ENCODE measurements at places on chromosomes 5 and 9.

GRCh38 chr9:119092125-119092524 lies 277.1 kb downstream of the BRINP1 start:
- no peak for DNase-seq

DNA sequence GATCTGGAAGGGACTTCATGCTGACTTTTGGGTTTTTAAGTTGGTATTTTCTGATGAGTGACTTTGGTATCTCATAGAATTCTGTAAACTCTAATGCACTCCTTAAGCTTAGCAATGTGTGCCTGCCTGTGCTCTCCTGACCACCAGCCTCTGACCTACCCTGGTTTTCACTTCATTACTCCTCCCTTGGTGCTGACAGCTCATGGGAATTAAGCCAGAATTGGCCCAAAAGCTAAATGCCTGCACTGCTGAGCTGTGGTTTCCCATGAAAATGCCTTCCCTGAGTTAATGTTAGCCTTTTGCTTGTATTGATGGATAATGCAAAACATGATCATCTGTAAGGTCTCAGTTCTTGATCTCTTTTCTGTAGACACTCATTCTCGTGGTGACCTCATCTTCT lies 308.0 kb downstream of the DOCK8 start:
- no peak for DNase-seq

DNA sequence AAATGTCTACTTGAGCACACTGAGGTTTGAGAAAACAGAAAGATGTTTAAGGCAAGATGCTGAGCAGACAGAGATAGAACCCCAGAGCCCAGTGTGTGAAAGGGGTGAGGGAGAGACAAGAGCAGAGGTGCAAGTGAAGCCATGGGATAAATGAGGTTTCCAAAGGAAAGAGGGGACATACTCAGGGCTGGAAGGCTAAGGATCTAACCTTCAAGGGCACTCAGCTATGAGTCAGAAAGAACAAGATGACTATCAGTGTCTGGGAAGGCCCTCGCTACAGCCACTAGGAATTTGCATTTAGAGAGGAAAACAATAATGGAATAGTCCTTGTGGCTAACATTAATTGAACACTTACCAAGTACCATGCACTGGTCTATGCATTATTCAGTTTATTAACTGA lies 113.7 kb downstream of the HTR4 start:
- DNase-seq: no peak

DNA sequence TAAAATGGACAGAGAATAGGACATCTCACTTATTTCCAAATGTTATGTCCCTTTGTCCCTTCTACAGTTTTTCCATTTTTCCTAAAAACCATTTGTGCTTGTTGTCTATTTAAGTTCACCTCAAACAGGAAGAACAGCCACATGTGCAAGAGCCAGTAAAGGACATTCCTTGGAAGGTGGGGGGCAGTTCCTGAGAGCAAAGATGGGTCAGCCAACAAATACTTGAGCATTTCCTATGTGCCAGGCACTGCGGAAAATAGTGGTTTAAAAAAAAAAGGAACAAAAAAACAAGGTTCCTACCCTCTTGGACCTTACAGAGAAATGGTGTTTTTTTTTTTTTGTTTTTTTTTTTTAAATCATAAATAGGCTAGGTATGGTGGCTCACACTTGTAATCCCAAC lies 26.8 kb downstream of the ANP32B start:
- DNase-seq: no peak

DNA sequence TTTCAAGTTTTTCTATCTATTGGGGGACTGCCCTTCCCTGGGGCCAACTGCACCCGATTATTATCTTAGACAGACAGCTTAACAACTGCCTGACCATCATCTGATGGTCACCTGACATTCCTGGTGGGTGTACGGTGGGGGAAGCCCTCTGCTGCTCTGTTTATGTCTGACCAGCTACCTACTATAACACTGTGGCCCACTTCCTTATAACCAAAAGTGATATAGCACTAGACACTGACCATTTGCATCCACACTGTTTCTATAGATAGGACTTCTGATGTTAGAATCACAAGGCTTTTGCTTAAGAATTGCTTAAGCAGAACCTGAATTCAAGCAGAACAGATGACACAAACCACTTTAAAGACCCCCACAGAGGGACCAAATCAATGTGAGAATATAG lies 110.5 kb upstream of the RAI14 start:
- DNase-seq: no peak

- no peak for DNase-seq
Observed at GRCh38 chr5:65125591-65126541, 355.9 kb downstream of the ADAMTS6 start.

- DNase-seq: no peak
Observed at GRCh38 chr9:76032797-76033373, 142.4 kb downstream of the PCSK5 start.

- DNase-seq: no peak
Observed at GRCh38 chr5:158820891-158821290, 278.8 kb downstream of the EBF1 start.

DNA sequence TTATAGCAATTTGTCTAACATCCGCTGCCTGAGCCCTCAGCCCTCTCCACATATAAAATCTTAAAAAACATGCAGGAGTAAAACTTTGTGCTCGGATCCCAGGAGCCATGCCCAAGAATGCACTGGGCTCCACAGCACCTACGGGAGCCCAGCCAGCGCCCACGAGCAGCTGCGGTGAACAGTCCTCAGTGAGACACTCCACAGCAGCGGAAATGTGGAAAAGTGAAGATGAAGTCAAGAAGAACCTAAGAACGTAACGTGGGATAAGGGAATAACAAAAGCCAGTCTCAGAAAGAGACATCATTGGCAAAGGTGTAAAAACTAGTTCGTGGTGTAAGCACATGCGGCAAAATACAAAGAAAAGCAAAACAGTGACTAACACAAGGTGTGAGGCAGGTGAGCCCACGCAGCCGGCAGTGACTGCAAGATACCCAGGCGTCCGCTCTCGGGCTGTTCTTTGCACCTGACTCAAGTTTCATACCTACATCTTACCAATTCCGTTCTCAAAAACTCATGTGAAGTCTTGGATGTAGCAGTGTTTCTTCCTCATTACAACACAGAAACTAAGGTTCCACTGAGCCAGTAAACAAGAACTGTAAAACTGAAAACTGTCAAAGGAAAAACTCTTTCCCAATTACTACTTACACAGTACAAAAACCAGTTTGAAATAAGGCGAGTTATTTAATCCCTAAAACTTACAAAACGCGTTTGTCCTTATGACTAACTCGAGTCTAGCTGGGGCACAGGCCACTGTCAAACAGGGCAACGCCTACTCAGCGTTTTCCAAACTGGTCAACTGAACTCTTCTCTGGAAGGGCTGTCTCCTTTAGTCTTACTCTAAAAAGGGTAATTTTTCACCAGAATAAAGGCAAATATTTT lies 1.7 kb downstream of the CAMSAP1 start:
- DNase-seq: no peak

DNA sequence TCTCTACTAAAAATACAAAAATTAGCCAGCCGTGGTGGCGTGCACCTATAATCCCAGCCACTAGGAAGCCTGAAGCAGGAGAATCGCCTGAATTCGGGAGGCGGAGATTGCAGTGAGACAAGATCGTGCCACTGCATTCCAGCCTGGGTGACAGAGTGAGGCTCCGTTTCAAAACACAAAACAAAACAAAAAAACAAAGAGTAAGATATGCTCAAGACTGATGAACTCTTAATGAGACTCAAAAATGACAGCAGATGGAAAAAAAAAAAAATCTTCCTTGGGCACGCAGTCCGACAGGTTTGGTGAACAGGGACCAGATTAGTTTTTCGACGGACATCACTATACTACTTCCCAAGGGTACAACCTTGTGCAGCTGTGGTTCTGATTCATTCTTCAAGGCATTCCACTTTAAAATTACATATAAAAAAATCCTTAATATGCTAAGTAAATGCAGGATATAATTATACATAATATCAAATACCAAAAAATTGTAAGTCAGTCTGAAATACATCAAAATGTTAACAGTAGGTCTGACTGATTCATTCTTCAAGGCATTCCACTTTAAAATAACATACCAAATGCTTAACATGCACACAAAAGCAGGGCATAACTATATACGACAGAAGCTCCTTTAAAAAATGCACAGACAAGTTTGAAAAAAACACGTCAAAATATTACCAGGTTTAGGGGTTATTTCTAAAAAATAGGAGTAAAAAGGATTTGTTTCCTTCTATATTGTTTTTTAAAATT lies 12.3 kb downstream of the PSIP1 start:
- DNase-seq: no peak

DNA sequence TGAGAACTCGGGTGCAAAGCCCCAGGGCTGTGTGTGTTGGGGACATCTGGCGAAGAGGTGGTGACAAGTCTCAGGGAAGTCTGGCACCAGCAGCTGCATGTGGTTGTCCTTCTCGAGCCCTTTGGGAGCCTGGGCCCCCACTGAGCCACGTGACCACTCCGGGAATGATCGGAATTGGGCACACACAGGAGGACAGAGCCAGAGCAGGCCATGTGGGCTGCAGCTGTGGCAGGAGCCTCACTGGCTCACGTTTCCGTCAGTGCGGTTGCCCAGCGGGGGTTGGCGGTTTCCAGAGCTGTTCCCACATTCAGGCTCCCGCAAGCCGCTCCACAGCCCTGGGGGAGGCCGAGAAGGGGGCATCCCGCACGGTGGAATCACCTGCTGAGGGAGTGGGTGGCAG lies 6.8 kb upstream of the CEL start:
- no peak for DNase-seq

GRCh38 chr5:119398727-119399466 lies 43.1 kb downstream of the TNFAIP8 start:
- DNase-seq: no peak

DNA sequence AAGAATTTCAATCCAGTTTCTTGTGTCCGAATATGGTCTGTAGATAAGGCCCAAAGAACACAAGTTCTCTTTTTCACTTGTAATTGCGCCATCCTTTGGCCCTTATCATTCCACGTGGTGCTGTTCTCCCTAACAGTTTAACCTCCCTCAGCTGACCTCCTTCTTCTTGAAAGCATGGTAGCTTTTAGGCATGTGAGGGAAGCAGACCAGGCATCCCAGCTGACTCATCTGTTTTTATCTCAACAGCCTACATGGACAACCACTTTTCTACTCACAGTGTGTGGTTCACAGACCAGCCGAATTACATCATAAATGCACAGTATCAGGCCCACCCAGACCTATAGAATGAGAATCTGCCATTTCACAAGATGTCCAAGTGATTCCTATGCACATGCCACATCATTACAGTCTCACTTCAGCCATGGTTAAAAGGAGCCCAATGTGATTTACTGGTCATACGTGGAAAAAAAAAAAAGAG lies 26.9 kb upstream of the PLIN2 start:
- DNase-seq: no peak

DNA sequence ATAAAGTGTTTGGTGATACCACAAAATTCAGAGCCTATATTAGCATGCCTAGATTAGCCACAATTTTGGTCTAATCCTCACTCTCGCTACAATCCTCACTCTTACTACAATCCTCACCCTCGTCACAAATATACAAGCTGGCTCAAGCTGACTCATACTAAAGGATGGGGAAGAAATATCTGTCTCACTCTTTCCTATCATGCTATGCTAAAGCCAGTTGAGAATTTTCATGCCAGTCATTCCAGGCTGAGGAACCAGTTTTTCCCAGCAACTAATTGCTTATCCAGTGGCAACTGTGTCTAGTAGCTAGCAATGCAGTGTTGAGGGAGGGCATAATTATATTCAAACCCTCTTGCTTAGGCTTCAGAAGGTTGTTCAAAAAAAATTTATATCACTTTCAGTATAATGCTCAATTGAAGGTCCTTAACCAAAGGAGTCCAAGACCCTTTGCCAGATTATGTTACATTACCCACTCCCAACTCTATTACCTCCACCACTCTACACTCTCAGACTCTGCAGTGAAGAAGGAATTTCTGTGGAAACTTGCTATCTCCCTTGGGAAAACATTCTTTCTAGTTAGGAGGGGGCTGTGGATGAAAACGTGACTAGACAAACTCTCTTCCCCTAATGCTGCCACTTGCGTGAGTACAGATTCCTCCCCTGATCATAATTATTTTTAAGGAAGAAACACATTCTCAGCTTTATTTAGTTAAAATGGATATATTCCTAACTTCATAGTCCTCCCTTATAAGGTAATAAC lies 810.3 kb upstream of the ACO1 start:
- no peak for DNase-seq

GRCh38 chr5:66596636-66597182 lies 516 bp downstream of the MAST4 start:
- DNase-seq: no peak

- DNase-seq: no peak
Observed at GRCh38 chr5:125198270-125198974, 452.0 kb upstream of the ZNF608 start.

DNA sequence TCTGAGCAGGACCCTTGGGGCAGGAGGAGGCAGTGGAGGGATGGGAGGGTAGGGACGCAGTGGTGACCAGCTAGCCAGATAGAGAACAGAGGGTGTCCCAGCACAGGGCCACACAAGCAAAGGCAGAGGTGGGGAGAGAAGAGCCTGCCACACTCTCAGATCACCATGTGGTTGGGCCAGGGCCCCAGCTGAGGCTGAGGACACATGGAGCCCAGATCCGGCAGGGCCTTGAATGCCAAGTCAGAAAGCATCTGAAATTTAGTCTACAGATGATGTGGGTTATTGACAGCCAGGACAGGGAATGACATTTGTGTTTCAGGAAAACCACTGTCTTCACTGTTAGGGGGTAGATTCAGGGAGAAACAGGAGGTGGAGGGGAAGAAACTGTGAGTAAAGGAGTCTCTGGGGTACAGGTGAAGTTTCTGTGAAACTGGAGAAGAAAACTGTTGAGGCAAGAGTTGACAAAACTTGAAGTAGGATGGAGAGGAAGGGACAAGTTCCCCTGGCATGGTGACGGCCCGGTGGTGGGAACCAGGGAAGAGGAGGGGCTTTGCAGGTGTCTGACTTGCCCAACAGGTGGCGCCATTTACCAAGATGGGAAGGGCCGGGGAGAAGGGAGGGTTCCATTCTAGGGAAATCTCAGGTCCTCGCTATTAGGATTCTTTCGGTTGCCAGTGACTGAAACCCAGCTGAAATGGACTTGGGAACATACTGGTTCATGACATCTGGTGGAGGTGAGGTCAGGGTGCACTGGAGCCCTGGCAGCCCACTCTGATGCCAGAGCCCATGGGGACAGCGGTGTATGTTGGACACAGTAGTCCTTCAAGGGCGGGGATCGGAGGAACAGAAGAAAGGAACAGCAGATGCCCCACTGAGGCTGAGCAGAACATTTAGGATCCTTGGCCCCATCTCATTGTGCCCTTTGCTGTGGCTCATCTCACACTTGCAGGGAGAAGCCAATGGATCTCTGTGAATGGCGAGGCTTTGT lies 100.1 kb downstream of the KCNIP1 start:
- no peak for DNase-seq

DNA sequence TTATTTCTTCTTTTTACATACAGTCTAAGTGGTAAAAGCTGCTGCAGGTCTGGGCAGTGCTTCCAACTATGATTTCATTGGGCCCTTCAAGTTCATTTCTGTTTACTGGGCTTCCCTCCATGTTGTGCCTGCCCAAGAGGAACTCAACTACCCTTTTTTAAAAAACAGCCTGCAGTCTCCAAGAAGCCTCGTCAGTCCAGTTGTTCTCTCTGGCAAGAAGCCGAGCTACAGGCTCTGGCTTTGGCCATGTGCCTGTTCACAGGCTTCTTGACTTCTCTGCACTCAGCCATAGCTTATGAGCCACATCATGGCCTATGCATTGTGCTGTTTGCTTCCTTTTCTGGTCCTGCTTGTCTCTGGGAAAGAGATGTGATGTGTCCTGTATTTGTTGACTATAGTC lies 119.7 kb upstream of the PJA2 start:
- no peak for DNase-seq

- no peak for DNase-seq
Observed at GRCh38 chr9:114570742-114571141, 16.8 kb upstream of the ATP6V1G1 start.

All from stimulated activated CD8-positive, alpha-beta memory T cell treated with anti-CD3 and anti-CD28 coated beads, Interleukin-4, amount 100 ng/mL, for 1 hour (primary cell).